Globus pallidus (tissue), 1 donor: ENCODE measurements at places on chromosomes 4 and X.

DNA sequence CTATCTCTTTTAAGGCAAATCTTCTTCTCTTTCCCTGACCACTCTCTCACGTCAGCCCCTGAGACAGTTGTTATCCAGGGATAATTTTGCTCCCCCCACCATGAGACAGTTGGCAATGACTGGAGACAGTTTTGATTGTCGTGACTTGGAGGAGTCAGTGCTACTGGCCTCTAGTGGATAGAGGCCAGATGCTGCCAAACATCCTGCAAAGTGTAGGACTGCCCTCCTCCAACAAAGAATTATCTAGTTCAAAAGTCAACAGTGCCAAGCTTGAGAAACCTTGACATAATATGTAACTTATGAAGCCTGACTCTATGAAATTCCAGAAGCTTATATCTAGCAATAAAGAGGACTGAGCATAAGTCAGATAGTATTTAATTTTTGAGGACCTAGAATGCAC, 502.1 kb upstream of the IGFBP7 start:
- no peak for DNase-seq

DNA sequence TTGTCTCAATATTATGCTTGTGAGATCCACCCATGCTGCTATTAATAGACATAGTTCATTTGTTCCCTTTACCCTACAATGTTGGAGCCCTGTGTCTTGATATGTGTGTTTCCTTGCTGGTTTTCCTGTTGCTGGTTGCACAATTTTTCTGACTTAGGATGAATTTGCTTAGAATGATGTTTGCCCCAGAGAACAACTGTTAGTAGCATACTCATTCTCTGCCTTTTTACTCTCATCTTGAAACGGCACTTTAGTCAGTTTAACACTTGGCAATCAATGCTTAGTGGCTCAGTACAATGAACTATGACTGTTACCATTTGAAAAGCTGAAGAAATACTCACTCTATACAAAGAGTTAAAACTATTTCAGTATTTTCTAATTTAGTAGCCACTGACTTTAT, 158.8 kb upstream of the NDST4 start:
- DNase-seq: no peak

DNA sequence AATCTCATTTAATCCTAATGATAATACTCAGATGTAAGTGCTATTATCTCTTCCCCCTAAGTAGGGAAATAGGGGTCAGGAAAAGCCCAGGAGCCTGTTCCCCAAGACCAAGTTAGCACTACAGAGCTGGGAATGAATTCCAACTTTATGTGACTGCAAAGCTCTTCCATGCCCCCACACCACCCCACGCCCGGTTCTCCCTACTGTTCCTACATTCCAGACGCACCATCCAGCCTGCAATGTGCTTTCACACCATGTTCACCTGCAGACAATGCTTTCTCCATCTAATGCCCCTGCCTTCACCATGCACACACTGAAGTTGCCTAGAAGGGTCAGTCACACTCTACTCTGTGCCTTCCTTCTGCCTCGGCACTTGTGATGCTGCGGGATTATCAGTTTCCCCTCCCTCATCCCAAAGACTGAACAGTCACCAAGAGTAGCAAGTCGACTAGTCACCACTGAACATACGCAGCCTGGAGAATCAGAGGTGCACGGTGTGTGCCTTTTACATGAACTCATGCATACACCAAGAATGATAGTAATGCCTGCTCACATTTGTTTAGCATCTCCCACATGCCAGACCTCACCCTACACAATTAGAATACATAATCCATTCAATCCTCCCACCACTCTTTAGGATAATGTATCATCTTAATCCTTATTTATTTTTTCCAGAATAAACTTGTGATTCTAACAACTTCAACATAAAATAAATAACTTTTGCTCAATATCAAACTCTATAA, 14.2 kb downstream of the SORBS2 start:
- no peak for DNase-seq

GRCh38 chrX:10414862-10415261, 205.5 kb downstream of the MID1 start:
- DNase-seq: no peak

- DNase-seq: no peak
Measured at GRCh38 chr4:107999932-108000539, 10.3 kb downstream of the HADH start.

DNA sequence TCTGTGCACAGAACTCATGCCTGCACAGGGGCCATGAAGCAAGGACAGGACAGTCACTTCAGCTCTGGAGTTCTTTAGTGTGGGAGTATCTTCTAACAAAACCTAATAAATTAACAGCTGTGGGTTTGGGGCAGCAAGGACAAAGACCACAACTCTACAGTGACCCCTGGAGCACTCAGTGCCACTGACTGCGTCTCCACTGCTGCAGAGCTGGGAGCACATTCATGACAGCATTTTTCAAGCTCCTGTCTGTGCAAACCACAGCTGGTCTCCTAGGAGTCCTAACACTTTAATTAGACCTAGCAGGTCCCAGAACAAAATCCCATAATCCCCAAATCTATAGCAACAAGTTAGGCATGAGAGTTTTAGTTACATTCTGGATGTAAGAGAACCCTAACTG, 76.5 kb downstream of the RTL9 start:
- DNase-seq: no peak

GRCh38 chr4:5809216-5809776, 83.6 kb downstream of the CRMP1 start:
- DNase-seq: no peak

DNA sequence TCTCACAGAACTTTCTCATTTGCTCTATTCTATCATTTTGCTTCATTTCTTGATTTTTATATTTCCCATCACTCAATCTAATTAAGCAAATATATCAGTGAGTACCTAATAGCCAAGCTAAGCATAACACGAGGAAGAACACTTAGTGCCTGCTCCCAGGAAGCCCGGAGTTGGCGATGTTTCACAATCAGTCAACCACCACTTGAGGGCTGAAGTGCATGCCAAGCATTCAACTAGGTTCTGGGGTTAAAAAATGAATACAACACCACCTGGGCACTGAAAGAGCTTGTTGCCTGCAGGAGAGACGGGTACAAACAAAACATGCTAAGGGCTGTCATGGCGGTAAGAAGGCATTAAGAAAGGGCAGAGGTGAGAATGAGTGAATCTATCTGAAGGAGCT, 47.5 kb downstream of the UCHL1 start:
- DNase-seq: no peak

- no peak for DNase-seq
Measured at GRCh38 chr4:124044867-124045266, 648.3 kb downstream of the SPRY1 start.

DNA sequence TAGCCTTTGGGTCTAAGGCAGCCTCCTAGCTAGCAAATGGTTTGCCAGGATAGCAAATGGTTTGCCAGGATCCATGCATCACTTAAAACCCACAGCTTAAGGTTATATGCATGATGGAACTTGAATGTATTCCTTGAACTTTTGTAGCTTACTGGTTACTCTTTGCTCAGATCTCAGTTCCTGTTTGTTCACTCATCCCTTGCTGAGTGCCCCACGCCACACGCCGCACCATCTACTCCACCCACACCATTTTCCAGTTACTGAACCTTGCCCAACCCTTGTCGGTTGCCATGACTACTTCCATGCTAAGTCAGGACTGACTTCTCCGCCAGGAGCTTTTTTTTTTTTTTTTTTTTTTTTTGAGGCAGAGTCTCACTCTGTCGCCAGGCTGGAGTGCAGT, 29.5 kb upstream of the XIAP start:
- DNase-seq: no peak

DNA sequence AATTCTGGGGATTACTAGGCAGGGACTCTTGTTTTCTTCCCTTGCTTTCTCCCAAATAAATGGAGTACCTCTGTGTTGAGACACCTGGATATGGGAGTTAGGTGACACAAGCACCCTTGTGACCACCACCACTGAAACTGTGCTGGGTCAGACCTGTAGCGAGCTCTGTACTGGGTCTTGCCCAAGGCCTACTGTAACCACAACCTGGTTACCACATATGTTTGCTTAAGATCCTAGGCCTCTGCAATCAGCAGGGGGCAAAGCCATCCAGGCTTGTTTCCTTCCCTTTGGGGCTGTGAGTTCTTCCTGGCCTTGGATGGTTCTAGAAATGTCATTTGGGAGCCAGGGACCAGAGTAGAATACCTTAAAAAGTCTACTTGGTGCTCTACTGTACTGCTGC, 49.4 kb downstream of the LPAR4 start:
- no peak for DNase-seq

DNA sequence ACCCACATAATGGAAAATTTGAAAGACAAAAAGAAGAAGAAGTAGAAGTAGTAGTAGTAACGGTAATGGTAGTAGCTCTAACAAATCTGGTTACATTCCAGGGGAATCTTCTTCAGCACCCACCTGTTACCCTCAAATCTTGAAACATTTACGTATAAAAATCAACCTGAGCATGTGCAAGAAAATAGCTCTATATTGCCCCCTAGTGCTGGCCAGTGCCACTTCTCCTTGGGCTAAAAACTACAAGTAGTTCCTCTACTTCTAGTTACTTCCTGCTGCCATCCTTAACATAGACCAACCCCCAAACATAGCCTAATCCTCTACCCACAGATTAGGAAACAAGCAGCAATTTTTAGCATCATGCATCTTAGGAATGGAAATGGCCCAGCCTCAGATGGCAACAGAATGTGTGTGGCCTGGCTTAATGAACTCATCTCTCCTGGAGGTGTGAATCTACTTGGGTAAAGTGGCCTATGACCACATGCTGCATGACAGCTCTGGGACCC, 3.1 kb downstream of the PDGFC start:
- DNase-seq: peak; percentile 66

- no peak for DNase-seq
Measured at GRCh38 chr4:43763029-43763610, 685.5 kb downstream of the KCTD8 start.

DNA sequence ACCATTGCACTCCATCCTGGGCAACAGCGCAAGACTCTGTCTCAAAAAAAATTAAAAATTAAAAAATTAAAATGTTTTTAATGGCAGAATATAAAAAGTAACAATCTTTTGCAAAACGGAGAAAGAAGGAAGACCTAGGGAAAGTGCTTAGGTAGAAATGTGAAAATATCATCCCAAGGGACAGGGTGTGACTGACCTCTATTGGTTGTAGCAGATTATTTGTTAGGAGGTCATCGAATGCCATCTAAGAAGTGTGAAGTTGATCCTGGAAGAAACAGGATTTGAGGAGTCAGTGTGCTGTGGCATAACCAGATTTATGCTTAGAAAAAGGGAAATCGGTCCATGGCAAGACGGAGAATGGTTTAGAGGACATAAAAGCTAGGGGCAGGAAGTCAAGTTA, 18.1 kb upstream of the C4orf36 start:
- no peak for DNase-seq

- no peak for DNase-seq
Measured at GRCh38 chr4:139660568-139661043, 5.0 kb upstream of the MGST2 start.

- DNase-seq: no peak
Measured at GRCh38 chr4:5928274-5928673, 35.4 kb upstream of the CRMP1 start.

- peak; percentile 34 for DNase-seq
Measured at GRCh38 chr4:6019316-6020263, 1.4 kb upstream of the C4orf50 start.

GRCh38 chrX:41033299-41033698, 51.9 kb upstream of the USP9X start:
- DNase-seq: no peak

DNA sequence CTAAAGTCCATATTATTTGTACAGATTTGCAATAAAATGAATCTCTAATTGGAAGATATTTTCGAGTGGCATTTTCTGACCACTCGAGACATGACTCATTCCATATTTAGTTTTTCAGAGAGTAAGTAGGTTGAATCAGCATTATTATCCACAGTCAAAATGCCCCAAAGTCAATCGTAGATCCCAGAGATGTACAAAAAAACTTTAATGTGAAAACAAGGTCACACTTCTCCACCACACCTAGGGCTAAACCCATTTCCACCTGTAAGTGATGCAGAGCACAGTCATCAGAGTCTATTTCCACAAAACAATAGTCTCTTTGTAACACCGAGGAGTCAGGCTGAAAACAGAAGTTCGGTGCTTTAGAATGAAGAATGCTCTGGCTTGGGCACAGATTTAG, 117.1 kb upstream of the TENM3 start:
- DNase-seq: no peak

DNA sequence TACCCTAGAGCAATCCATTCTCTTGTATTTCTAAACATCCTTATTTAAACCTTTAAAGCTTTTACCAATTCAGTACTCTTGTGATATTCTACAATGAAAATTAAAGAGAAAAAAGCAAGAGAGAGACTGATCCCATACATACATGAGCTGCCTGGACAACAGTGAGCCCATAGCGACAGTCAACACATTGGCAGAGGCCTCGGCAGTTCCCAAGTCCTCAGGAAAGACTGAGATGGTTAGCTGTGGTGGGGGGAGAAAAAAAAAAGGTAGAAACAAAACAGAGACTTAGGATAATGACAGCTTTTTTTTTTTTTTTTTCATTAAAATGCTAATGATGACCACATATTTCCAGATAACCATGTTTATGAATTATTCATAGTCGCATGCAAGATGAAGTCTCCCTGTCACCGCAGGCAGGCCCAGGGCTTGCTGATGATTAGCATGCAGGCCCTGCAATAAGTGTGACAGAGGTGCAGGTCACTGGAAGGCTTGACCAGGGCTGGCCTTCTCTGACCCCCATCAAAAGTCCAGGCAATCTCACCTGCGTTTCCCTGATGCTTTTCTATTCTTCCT, 148.8 kb downstream of the APBB2 start:
- no peak for DNase-seq

GRCh38 chr4:98261405-98262291, 464 bp downstream of the RAP1GDS1 start:
- DNase-seq: peak; percentile 60

DNA sequence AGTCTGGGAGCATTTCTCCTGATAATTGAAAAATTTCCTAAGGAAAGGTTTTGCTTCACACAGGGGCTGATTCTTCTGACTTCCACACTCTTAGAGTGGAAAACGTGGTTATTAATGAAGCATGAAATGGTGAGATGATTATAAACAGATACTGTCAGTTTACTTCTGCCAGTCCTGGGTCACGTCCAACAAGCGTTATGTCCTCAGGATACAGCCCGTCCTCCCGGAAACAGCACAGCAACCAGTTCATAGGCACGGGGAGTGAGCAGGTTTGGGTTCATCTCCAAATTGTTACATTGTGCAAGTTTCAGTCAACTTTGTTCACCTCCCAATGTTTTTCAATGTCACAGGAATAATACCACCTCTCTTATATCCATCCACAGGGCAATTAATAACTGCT, 98.8 kb downstream of the NPNT start:
- no peak for DNase-seq

- DNase-seq: peak; percentile 27
Measured at GRCh38 chrX:87846956-87847355, 329.4 kb downstream of the KLHL4 start.

GRCh38 chrX:135707880-135708279, 5.6 kb upstream of the CT45A1 start:
- no peak for DNase-seq
